ENCODE measurements at places on chromosomes 11 and 22.

- DNase-seq = peak; percentile 98
Measured at GRCh38 chr22:45934659-45935341, 42.2 kb downstream of the WNT7B start.

GRCh38 chr11:6333095-6333494, 12.8 kb upstream of the CAVIN3 start:
- no peak for DNase-seq

DNA sequence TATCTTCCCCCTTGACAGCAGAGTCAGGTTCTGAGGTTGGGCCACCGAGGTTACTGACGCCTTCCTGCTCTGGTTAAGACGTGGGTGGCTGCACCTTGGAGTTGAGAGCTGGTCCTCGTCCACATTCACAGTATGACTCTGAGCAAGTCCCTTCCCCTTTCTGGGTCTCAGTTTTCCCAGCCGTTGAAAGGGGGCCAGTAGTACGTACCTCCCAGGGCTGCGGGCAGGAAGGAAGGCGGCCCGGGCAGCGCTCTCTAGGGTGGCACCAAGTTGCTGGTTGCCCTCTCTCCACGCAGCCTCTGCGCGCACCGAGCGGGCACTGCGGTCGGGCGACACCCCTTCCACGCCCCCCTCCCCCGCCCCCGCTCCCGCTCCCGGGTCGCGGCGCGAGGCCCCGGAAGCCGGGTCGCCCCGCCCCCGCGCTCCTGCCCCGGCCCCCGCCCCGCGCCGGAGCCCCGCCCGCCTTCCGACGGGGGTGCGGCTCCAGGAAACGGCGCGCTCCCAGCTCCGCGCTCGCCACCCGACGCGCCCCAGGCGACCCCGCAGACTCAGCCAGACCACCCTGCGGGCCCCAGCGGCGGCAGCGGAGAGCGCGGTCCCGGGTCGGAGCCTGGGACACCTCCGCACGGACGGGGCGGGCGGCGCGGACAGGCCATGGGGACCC, at the start of gene EHBP1L1:
EHBP1L1 (plus strand) TSS at position 486 of the 664 bp plus-strand sequence. CDS start 250 bp downstream, outside the sequence.
- peak; percentile 46 for DNase-seq

- no peak for DNase-seq
Measured at GRCh38 chr11:62805961-62806441, 761 bp upstream of the NXF1 start.

- DNase-seq = peak; percentile 95
Measured at GRCh38 chr11:78715639-78716311, 141.1 kb upstream of the NARS2 start.

DNA sequence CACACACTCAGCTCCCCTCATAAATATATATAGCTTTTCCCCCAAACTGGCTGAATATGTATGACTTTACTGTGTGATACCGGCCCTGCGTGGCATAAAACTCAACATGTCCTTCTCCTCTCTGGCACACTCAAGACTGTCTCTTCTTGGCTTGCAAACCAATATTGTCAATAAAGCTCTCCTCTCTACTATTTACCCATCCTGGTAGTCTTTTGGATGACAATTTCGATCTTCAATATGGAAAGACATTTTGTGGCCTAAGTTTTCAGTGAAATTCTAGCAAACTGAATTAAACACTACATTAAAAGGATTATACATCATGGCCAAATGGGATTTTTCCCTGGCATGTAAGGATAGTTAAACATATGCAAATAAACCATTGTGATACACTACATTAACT, 1255.9 kb downstream of the JRKL start:
- no peak for DNase-seq

DNA sequence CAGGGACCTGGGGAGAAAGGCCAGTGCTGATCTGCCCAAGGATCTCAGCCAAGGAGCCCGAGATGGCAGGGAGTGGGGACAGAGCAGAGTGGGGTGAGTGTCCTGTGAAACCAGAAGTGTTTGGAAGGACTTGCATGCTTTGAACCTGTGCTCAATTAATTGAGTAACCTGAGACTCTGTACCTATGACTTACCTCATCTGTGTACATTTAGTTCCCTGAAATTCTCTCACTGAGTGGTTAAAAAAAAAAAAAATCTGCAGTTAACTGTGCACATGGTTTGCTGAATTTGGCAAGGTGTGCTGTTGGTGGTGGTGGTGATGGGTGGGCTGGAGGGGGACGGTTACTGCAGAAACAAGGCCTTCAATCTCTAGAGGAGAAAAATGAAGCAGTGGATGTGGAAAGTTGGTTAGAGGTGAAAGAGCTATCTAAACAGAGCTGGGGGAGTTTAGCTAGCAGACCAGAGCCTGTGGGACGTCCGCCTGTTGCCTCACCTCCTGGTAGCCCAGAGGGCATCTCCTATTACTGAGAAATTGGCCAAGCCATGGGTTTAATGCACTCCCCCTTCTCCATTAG, 8.3 kb upstream of the SORL1-AS1 start:
- no peak for DNase-seq

GRCh38 chr11:11988681-11989261, 19.7 kb downstream of the DKK3 start:
- DNase-seq = no peak

DNA sequence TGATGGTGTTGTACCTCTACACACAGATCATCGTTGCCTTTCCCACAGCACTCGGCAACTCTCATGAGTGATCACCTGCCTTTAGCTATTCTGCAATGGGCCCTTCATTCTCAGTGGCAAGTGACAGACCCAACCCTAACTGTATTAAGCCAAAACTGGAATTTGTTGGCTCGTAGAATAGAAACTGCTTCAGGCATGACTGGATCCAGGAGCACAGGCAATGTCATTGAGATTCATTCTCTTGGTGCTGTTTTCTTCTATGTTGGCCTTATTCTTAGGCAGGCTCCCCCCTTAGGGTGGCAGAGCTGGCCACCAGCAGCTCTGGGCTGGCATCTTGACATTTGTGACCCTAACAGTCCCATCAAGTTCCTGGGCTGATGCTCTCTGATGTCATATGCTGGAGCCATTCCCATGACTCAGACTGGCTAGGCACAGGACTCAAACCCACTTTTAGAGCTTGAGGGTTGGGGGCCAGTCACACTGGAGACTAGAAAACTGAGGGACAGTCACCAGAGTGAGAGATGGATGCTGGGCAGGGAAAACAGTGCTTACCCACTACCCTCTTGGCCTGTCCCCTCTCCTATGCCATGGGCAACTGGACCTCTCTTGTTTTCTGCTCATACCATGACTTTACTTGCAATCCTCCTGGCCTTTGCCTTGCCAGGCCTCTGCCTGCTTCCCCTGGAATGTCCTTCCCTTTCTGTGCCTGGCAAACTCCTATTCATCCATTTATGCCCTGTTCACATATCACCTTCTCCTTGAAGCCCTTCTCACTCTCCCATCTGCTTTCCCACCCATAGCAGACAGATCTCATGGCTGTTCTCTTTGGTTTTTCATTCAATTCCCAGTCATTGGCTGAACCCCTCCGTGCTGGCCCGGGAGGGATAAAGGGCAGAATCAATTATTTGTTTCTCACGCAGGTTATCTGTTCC, 7.1 kb upstream of the CDC42EP2 start:
- no peak for DNase-seq

DNA sequence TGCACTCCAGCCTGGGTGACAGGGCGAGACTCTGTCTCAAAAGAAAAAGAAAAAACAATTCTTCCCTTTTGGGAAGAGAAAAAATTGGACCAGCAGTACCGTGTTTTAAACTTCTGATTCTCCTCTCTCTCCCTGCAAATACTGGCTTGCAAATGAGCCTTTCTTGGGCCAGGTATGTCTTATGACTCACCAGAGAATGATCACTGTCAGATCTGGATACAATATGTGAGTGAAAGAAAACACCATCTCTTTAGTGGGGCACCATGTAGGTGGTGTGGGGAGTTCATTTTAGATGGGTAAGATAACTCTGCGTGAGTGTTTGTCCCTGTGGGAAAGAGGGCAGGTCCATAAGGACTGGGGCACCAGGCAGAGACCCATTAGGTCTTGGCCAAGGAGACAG, 2.4 kb upstream of the SCGB2A2 start:
- no peak for DNase-seq

GRCh38 chr11:76313913-76314740, 66.8 kb downstream of the THAP12 start:
- DNase-seq = no peak

DNA sequence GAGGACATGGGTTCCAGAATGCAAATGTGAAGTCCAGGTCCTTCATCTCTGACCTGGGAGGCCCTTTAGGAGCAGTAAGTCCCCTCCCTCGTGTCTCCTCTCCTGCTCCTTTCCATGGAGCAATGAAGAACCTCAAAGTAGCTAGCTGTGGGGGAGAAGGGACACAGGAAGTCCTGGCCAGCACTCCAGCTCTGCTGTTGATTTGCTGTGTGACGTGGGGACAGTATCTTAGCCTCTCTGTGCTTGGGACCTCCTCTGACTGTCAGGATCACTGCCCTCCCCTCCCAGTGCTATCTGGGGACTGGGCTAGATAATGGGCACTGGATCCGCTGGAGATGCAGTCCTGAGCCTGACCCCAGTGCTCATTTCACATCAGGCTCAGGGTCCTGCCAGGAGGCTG, 1.1 kb upstream of the APOBEC3H start:
- no peak for DNase-seq

DNA sequence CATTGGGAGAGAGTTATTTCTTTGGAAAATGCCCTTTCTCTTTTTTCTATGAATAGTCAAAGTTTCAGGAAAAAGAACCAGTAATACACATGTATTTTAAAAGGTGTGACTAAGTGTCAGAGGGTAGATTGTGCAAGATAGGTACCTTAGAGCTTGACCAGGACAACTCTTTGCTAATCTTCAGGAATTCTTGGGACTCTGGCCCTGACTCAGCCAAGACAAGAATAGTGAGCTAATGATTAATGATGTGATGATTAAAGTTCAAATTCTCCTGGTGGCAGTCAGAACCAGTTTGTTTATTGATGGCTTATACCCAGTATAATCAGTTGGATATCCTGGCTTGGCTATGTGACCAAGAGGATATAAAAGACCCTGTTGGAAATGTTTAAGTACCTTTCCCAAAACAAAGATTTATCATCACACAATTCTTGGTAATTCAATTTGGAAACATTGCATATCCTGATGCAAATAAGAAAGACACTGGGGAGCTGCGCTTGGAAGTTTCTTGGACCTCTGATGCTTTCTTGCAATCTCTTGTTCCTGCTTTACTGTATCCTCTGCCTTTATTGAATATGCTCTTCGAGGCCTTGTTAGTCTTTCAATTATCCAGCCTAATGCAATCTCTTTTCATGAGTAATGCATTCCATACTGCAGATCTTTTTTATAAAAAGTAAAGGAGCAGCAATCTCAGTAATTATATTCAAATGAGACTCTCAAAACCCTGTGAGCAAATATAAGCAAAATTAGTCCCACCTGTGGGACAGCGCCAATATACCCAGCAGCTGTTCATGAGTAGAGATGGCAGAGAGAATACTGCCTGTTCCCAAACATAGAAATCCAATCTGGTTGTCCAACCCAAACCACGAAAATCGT, 48.0 kb upstream of the CEP126 start:
- DNase-seq = peak; percentile 60

GRCh38 chr11:128934926-128935325, 7.7 kb downstream of the TP53AIP1 start:
- no peak for DNase-seq

- DNase-seq = no peak
Measured at GRCh38 chr22:46791201-46791731, 28.8 kb downstream of the TBC1D22A start.

- DNase-seq = no peak
Measured at GRCh38 chr22:39537975-39538374, 5.4 kb upstream of the RPS19BP1 start.

DNA sequence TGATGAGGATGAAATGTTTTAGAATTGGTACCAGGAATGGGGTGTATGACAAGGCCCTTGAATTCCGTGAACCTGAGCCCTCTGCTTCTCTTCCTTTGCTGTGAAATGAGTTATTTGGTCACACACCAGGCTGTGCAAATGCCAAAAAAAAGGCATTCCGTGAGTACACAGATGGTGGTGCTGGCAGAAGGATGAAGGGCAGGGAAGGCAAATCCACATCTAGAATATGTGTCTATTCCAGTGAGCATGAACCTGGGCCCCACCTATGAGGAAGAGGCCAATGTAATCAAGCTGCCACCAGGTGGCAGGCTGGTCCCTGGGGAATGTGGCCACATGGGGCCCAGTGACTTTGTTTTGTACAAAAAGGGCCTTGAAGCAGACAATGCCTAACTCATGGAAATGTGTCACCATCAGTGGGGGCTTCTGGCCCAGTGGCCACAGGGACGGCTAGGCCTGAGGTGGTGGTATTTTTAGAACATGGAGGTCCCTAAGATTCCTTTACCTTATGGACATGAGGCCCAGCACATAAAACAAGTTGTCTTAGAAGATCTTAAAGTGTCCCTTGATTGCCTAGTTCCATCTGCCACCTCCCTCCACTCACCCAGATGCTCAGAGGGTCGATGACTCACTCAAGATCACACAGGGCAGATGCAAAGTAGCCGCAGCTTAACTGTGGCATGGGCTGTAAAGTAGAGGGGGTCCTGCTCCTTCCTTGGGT, 3.9 kb upstream of the RNF215 start:
- DNase-seq = peak; percentile 70

GRCh38 chr11:12160680-12161079, 50.3 kb downstream of the MICAL2 start:
- DNase-seq = no peak

DNA sequence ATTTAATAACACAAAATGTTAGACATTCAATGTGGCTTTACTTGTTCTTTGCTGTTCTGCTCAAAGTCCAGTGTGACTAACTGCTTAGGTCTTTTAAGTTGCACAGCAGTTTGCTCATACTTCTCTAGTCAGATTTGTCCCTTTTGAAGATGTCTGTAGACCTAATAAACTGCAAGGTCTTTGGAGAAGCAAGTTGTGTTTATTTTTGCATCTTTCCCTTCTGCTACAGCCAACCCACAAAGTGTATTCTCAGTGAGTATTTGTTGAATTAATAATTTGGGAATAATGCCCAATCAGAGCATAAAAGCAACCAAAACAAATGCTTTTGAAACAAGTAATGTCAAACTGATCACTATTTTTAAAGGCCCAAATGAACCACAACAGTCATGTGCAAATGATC, 312.5 kb downstream of the CADM1 start:
- DNase-seq = no peak

DNA sequence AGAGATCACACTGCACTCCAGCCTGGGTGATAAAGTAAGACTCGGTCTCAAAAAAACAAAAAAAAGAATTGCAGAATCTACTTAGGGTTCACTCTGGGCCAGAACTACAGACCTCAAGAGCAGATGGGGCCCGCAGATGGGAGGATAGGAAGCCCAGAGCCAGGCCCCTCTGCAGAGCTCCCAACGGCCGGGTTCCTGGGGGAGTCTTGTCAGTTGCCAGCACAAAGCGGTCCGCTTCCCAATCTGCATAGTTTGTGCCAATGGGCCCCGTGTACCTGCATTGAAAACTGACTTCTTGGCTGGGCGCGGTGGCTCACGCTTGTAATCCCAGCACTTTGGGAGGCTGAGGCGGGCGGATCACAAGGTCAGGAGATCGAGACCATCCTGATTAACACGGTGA, 1.7 kb upstream of the CHID1 start:
- DNase-seq = no peak

DNA sequence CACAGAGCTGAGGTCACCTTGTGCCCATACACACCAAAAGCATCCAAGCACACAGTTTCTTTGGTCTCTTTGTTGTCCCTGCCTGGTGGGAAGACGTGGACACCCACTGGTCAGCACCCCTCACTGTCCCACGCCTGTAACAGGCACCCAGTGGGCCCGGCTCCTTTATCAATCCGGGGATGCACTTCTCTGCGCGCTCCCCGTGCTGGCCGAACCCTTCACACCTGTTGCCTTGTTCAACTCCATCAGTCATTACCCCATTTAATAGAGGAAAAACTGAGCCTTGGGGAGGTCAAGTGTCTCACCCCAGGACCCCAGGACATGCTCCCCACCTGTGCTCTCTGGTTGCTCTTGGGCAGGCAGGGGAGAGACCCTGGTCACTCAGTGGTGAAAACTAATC, 49.7 kb upstream of the FGF3 start:
- DNase-seq = no peak
